Pancreas (tissue), 10 donors: ENCODE measurements at places on chromosomes 2 and 18. TPM values are rescaled to one million over a fixed set of nuclear protein-coding genes. Genes with fewer than 3 reads are reported as not detected.

GRCh38 chr2:58594762-58595161, 353.6 kb upstream of the FANCL start:
- no peak for DNase-seq

GRCh38 chr2:127175041-127175721, 44.9 kb downstream of the CYP27C1 start:
- peak; percentile 23 for DNase-seq

- no peak for DNase-seq
These were observed 167.5 kb upstream of the SMAD2 start for GRCh38 chr18:48098007-48098406.

DNA sequence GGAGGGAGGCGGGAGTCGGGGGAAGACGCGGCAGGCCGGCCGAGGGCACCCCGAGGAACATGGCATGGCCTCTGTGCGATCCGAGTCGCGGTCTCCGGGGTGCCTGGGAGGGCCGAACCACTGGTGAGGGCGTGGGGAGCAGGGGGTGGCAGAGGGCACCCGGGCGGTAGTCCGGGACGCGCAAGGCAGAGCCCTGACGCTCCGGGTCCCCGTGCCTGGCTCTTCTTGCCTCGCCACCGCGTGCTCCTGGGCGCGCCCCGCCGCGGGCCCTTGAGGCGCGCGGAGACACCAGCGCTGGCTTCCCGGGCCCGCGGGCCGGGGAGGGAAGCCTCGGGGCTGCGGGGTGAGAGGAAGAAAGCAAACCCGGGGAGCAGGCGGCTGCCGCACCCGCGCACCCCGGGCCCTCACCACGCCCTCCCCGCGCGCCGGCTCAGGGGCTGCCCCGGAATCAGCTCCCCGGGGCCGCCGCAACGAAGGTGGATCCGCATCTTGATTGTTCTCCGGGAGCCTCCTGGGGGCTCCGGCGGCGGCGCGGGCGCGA, 4.3 kb downstream of the SOX11 start:
- no peak for DNase-seq

DNA sequence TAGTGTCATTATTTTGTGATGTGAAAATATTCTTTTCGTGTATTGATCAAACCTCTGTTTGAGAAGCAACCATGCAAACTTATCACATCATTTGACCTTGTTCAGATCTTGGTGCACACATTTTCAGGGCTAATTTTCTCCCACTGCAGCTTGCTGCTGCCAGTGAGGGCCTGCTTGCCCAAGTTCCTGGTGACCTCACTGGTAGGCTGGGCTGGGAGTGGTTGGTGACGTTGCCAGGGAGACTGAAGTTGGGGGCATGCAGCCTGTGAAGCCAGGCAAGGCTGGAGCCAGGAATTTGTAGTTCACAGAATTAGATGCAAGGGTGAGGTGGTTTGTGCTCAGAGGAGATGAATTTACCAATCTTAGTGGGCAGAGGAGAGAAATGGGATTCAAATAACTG, 38.5 kb downstream of the PARD3B start:
- no peak for DNase-seq

Gene FSHR
- not detected for total RNA-seq

- DNase-seq: no peak
These were observed 3.9 kb downstream of the HOXD8 start for GRCh38 chr2:176133389-176133788.

DNA sequence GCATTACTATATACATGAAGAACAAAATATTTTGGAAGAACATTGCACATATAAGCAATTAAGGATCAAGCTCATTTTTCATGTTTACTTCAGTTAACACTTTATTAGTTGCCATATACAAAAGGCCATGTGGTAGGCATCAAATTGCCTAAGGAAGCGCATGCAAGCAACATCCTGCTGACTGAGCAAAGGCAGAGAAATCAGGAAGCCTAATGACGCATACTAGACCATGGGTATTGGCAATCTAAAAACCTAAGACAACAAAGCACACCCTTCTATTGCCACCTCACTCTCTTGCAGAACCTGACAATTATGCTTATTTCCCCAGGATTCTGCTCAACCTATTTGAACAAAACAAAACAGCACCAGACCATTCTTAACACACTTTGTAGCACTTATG, 171.9 kb downstream of the STK39 start:
- no peak for DNase-seq

Gene ADNP2
- 7.0 TPM for total RNA-seq

- no peak for DNase-seq
These were observed 10.3 kb upstream of the DYTN start for GRCh38 chr2:206728277-206729199.

- DNase-seq: no peak
These were observed 45.3 kb downstream of the SCTR start for GRCh38 chr2:119478978-119479295.

Gene ARL6IP6
- total RNA-seq: 3.6 TPM

GRCh38 chr2:68835621-68836020, 35.6 kb downstream of the BMP10 start:
- DNase-seq: no peak
